CD4-positive, CD25-positive, alpha-beta regulatory T cell (primary cell): ENCODE measurements at places on chromosomes 12 and 14. TPM values are rescaled to one million over a fixed set of nuclear protein-coding genes. Genes with fewer than 3 reads are reported as not detected.

The TAS2R7 gene
- total RNA-seq, result not detected

The GPHB5 gene
- not detected for total RNA-seq

DNA sequence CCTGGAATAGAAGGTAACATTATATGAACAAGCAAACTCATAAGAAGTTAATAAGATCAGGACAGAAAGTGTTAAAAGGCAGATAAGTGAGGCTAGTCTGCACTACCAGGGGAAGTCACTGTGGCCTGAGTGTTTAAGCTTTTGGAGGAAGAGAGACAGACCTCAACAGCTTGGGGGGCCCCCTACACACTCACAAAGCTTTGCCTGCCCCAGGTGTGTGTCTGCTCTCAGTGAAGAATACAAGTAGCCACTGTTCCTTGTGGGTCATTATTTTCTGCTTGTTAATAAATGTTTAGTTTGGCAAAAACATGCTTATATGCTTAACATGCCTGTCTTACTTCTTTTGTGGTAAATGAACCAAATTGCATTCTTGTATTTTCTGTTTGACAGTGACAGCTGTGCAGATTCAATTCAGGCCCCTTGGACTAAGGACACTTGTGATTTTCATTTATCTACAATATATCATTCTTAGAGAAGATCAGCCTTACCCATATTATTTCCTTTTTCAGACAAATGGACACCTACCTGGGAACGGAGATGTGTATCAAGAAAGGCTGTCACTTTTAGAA, 50.7 kb upstream of the C12orf71 start:
- DNase-seq, result no peak

GRCh38 chr14:91159182-91159581, 45.3 kb downstream of the DGLUCY start:
- DNase-seq, result no peak

- DNase-seq, result no peak
These were observed 13.7 kb downstream of the ATG2B start for GRCh38 chr14:96349286-96350075.
